ENCODE measurements at places on chromosomes 16 and 17.

DNA sequence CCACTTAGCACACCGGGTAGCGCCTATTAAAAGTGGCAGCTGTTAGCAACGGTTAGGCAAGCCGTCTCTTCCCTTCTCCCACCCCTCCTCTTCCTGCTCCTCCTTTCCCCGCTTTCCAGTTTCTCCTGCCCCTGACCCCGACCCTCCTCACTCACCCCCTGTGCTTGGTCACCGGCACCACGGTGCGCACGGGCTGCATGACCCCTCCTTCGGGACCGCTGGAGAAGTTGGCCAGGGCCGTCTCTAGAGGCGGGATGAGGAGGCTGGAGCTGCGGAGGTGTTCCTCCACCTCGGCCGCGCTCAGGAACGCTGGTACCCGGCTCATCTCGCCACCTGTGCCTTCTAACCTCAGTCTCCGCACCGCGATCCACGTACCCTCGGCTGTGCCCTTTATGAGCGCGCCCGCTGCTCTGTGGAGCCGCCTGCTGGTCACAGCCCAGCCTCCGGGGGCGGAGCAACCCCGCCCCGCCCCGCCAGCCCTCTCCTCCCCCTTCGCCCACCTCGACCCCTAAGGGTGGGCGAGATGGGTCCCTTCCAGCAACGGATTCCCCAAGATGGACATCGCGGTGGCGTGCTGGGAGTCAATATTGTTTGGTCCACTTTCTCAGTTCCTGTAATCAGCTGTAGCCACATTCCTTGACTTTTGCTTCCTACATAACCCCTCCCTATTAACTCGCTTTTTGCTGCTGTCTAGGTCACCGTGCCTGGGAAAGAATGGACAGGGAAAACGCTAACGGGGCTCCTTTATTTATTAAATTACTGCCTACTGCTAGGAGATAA, at the start of gene CRYM:
Gene CRYM, minus strand, starts transcription at position 364 of the 780 bp plus-strand sequence. Its CDS starts 39 bp downstream, at position 325.
- no peak for DNase-seq

DNA sequence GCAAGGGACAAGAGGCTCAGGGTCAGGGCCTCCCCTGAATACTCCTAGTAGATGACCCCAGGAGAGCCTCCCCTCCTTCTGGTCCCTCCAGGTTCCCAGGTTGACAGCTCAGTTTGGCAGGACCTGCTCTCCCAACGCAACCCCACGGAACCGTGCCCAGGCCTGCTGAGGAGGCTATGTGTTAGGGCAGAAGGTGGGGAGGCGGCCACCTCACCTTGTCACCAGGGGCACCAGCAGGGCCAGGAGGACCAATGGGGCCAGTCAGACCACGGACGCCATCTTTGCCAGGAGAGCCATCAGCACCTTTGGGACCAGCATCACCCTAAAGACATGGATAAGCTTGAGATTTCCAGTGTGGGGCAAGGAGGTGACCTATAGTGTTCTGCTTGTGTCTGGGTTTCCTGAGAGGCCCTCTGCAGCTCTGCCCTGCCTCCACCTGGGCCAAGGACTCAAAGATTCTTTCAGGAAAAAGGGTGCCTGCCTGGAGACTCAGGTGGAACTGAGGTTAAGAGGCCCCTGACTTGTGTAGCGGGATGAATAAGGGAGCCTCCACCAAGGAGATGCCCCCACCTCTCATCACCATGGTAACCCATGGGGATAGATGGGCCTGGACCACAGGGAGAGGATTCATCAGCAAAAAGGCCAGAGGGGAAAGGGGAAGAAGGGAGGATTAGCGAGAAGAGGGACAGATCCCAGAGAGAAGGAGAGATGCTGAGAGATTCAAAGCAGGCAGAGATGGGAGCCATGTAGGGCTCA, 10.7 kb downstream of the COL1A1 start:
- DNase-seq, result no peak

GRCh38 chr16:22928882-22929435, 115.0 kb downstream of the HS3ST2 start:
- no peak for DNase-seq

DNA sequence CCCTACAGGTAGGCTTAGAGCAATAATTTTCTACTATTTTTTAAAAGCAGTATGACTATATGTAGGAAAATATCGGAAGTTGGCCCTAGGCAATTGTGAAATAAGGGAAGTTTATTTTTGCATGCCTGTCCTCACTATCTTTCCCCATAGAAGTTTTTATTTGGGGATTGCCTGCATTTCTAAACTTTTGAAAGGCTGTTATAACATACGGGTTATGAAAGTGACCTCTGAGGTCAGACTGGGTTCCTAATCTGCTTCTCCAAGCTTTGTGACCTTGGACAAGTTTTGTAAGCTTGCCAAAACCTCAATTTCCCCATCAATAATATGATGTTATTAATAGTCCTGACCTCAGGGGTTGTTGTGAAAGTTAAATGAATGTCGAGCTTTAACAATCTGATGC, 67.1 kb downstream of the ARHGAP44 start:
- no peak for DNase-seq

- no peak for DNase-seq
Observed at GRCh38 chr17:39568702-39569101, 39.0 kb downstream of the NEUROD2 start.

DNA sequence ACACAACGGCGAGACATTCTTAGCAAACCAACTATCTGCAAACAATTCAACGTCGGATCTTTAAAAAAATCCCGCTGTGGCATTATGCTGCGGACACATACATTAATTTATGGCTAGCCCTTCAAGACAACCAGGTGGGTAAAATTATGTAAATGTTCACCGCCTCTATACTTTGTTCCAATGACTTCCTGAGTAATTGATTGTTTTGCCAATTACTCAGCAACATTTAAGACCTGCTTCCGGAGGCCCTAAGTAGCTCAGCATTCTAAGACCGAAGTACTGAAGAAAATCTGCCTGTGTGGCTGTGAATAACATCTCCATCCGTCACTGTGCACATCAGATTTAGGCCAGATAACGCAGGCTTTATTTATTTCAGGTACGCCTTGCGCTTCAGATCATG, 23.3 kb downstream of the QPRT start:
- no peak for DNase-seq

GRCh38 chr17:67834634-67835033, 9.3 kb downstream of the BPTF start:
- no peak for DNase-seq

GRCh38 chr17:79625706-79626105, 14.9 kb upstream of the RBFOX3 start:
- no peak for DNase-seq

DNA sequence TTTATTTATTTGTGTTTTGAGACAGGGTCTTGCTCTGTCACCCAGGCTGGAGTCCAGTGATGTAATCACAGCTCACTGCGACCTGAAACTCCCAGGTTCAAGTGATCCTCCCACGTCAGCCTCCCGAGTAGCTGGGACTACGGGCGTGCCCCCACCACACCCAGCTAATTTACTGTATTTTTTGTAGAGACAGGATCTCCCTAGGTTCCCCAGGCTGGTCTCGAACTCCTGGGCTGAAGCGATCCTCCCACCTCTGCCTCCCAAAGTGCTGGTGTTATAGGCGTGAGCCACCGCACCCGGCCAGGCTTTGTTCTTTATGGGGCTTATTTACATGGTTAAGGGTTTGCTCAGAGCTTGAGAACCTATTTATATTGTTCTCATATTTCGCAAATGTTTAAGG, 5.8 kb upstream of the MEIOB start:
- DNase-seq, result no peak

- no peak for DNase-seq
Observed at GRCh38 chr17:44922746-44923470, 7.6 kb upstream of the GFAP start.

DNA sequence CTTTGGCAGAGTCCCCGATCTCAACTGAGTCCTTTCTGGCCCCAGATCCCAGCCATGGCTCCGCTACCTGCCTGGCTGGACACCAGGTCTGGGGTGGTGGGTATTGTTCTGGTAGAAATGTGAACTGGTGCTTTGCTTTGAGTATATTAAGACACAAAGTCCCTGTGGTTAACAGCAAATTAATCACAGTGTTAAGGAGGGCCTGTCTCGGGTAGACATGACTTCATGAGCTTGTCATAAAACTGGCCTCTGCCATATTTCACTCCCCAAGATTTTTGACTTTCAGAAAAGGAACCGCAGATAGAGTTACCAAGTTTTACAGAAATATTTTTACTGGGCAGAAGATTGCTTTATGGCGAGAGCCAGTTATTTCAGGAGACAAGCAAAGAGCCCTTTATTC, 19.5 kb downstream of the NKD1 start:
- DNase-seq, result no peak

- no peak for DNase-seq
Observed at GRCh38 chr16:86222547-86222946, 287.8 kb upstream of the FOXF1 start.

DNA sequence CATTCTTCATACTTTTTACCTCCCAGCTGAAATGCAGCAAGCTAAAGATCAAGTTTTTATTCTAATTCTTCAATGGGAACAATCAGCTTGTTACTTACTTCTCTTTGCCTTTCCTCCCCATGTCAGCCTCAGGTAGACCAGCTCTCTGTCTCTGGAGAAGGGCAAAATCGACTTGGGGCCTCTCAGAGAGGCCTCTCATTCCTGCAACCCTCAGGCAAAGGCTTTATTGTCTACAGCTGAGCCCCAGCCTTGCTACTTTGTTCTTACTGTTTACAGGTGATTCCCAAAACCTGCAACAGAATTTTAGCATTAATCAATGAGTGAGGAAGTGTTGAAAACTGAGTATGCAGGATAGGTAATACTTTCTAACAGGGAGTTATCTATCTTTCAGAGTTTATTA, 148.6 kb downstream of the KIF2B start:
- DNase-seq, result no peak

- no peak for DNase-seq
Observed at GRCh38 chr17:74857191-74857590, 2.5 kb downstream of the GRIN2C start.

DNA sequence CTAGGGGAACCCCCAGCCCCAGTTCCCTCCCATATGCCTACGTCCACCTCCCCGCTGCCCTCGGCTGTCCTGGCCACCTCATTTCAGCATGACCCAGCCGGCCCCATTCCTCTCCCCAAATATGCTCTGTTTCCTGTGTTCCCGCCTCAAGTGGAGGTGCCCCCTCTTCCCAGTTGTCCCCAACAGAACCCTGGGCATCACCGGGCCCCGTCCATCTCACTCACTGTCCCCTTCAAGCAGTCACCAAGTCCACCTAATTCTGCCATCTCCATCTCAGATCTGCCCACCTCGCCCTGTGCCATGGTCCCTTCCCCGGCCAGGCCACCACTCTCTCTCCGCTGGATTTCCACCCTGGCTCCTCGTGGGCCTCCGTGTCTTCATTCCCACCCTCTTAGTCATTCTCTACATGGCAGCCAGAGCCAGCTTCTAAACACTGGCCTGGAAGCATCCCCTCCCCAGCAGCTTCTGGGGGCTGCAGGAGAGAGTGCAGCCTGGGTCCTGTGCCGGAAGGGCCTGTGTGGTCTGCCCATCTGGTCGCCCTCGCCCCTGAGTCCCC, 12.8 kb downstream of the CDK3 start:
- DNase-seq, result no peak

DNA sequence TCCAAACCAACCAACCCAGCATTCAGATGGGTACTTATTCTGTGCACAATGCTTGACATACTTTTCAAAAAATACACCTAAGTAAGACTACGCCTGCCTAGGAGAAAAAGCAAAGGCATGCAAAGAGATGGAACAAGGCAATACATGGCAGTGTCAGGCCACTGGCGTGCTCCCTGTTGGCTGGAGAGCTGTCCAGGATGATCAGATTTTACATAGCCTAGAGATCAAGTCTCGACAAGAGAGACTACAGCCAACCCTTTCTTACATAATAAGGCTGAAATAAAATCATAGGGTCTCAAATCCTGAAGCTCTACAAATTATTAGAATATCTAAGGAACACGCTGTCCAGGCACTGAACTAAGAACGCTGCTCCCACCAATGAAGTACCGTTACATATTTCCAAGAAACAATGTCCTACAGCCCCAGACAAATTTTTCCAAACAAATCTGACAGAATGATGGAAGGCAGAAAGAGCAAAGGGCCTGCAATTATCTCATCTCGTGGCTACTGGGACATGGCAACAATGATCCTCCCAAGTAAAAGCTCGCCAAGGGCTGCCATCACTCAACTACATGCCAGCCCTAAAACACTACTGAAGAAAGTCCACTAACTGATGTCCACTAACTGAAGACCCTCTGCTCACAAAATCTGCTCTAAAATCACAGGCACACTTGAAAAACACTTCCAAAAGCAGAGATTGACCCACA, 5.1 kb downstream of the RPS15A start:
- DNase-seq, result no peak

DNA sequence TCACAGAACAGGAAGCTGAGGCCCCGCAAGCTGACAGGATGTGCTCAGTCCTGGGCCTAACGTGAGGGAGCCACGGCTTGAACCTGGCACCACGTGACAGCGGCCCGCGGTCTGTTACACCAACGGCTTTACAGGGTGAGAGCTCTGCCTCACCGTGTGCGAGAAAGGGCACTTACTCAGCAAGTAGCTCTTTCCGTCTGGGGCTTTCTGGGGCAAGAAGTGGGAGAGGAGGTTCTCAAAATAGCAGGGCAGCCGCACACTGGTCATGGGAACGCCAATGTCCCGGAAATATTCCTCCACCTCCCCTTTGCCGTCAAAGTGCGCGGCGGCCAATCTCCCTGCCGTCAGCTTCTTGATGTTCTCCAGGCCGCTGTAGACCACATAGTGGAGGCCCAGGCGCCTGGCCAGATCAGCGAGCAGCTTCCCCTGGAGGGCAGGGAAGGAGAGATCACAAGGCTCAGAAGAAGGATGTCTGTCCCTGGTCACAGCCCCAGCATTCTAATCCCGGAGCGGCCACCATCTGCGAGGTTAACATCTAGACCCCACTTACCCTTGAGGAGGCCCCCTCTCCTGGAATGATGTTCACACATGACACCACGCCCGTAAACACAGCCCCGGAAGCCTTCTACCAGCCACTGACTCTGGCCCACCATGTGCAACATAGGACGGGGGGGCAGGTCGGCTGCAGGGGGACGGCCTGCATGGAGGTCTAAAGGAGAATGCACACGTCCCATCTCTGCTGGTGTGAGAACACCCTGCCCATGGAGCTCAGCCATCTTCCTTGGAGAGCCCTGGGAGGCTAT, 8.2 kb downstream of the NMRAL1 start:
- DNase-seq, result no peak

DNA sequence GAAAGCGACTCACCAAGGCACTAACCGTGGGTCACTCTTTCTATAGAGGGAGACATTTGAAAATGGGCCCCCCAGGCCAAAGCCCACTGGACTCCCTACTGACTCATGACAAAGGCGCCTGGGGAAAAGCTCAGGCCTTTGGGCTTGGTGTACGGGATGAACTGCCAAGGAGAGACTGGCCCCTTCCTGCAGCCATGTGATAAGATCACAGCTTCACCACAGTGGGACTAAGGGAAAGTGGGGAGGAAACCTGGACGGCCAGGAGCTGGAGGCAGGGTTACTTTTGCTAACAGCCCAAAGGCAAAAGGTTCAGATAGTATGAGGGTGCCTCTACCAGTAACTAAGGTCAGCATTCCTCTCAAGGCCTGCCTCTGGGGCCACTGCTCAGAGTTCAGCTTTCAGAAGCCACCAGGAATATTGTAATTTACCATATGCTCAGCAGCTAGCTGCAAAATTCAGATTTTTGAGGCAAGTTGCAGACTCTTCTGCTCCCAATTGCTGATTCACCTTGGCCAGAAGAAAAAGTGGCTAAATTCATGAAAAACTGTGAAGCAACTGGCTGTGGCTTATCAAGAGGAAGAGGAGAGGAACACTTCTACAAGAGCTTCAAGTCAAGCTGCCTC, 37.1 kb upstream of the SLC25A19 start:
- DNase-seq, result no peak

GRCh38 chr16:11673091-11674000, 5.1 kb downstream of the SNN start:
- DNase-seq, result no peak

- DNase-seq, result no peak
Observed at GRCh38 chr16:30797670-30798309, 10.8 kb upstream of the ZNF629 start.

- DNase-seq, result no peak
Observed at GRCh38 chr17:69950701-69951418, 124.2 kb upstream of the KCNJ16 start.
